ENCODE measurements at places on chromosomes 3 and 15.

DNA sequence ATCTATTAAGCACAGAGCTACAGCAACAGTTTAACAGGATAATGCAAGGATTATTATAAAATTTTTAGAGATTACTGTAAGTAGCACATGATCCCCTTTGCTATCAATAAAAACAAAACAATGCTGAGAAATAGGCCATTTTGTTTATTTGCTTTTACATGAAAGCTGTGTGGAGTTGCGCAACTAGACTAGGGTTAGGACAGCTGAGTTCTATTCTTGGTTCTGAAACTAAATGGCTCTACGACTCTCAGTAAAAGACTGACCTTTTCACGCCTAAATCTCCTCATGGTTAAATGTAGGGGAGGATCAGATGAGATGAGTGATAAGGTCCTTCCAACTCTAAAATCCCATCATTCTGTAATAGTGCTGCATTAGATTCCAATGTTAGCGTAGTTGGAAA, 25.0 kb downstream of the KCNMB2 start:
- DNase-seq = no peak

GRCh38 chr3:119808843-119809242, 26.9 kb downstream of the NR1I2 start:
- DNase-seq = no peak

DNA sequence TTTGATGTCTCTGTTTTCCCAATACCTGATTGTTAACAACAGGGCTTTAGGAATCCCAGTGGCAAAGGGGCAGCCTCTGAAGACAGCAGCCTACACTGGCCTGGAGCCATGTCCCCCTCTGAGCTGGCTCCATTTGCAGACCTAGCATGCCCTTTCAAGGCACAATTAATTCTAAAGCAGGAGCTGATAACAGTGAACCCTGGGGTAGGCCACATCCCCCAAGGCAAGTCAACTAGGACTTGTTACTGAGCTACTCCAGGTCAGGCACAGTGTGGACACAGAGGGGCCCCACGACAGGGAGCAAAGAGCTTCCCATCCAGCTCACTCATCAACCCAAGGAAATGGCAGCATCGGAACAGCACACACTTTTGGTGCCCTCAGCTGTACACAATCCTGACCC, 51.9 kb downstream of the SPSB4 start:
- no peak for DNase-seq

DNA sequence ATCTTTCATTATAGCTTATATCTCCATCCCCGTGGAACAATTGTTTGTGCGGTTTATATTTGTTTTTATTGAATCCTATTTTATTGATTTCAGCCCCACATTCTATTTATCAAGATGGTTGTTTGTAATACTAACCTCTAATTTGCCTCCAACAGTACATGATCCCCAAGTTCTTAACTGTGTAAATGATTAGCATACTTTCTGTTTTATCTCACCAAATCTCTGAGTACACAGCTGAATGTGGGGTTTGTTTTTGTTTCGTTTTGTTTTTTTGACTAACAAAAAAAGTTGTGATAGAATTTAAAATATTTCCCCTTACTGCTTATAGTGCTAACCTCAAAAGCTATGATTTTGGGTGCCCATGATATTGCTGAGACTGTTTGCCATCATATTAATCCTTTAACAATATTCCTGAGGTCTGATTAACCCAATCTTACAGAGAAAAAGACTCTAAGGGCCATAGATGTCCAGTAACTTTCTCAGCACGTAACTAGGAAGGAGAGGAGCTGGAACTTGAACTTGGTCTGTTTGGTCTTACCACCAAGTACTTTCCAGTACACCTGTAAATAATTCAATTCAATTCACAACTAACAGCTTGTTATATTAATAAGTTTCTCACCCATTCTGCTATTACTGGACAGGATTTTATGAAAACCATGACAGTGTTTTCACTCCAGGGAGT, 789.8 kb downstream of the TUSC7 start:
- DNase-seq = no peak

GRCh38 chr3:81735334-81735733, 26.1 kb downstream of the GBE1 start:
- DNase-seq = no peak

GRCh38 chr15:97692301-97693015, 268.0 kb upstream of the ARRDC4 start:
- no peak for DNase-seq

DNA sequence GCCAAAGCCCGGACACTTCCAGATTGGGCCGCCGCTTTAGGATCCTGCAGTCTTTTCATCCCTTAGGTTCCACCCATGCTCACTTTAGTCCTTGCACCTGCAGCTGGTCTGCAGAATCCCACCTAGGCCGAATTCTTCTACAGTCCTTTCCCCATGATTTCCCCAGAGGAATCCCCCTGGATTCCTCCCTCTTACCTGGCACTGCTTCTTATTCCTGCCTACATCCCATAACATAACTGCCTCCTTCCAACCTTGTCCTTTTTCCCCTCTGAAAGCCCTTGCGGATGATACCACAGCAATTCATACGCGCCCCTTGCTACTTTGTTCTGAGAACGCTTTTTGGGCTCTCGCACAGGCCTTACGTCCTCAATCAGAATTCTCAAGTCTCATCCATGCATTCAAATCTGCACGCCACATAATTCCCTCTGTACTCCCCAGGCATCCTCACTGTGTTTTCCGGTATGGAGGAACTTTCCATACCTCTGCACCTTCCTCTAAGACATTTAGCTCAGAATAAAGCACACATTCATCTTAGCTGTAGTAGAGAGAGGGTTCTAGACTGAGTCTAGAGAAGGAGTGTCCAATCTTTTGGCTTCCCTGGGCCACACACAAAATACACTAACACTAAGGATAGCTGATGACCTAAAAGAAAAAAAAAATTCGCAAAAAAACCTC, 619 bp downstream of the EIF2AK4 start:
- no peak for DNase-seq

DNA sequence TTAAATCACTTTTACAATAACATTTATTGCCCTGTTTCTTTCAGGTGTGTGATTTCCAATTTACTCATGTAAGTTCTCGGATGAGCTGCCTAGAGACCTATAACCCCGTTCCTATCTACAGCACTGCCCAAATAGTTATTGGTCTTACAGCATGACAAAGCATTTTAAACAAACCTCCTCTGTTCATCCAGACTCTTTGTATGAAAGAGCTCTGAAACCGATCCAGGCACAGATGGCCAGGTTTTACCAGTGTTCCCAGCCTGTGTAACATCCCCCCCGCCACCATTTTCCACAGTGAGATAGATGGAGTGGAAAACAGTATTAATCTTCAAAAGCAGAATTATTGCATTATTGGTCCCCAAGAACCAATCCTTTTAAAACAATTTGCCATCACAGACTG, 59.0 kb upstream of the SPTSSB start:
- no peak for DNase-seq

DNA sequence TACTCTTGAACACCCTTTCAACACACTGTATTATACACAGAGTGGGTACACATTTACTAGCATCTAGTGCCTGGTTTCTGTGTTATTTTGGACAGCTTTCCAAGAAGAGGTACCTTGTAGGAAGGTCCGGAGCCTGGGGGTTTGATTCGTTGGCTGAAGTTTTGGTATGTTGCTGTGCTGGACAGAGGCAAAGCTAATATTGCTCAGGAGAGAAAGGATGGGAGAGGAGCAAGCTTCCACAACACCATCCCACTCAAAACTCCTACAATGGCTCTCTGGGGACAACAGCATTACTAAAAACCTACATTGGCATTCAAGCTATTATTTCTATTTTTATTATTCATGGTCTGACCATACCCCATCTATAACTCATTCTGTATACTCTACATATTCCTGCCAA, 1.1 kb upstream of the LYSMD2 start:
- DNase-seq = no peak

- no peak for DNase-seq
Observed at GRCh38 chr3:85950435-85950834, 991.6 kb downstream of the CADM2 start.

- DNase-seq = no peak
Observed at GRCh38 chr3:20111836-20112235, 71.6 kb downstream of the KAT2B start.

DNA sequence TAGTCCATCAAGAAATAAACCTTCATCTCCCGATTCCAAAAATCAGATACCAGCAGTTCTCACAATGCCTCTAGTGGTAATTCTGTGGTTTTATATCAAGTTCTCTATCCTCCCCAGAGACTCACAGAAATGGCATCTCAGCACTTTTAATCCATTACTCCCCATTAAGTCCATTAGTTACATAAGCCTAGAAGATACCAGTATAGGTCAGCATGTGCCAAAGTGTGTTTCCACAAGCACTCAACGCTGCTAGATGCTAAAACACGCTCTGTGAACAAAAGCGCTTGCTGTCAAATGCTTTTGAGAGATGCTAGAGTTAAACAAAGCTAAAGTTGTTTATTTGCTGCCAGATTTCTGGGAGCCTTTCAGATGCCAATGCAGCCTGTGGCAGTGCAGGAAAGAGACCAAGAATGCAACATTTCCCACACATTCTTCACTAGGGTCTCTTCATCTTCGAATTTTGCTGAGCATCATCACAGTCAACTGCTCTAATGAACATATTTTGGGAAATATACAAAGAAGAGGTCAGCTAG, 918.8 kb upstream of the CFAP20DC start:
- DNase-seq = no peak

GRCh38 chr3:32428092-32429068, 36.7 kb downstream of the CMTM7 start:
- DNase-seq = peak; percentile 55

DNA sequence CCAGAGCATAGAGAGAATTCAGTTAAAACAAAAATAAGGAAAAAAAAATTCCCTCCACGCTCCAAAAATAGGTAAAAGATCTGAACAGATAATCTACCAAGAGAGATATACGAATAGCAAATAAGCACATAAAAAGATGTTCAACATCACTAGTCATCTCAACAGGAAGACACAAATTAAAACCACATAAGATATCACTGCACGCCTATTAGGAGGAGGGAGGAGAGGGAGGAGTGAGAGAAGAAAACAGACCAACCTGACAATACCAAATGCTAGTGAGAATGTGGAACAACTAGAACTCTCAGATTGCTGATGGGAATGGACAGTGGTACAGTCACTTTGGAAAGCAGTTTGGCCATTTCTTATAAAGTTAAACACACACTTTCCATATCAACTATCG, 212.5 kb downstream of the FMN1 start:
- DNase-seq = no peak

GRCh38 chr15:49383266-49383665, 39.8 kb upstream of the FGF7 start:
- DNase-seq = no peak

- no peak for DNase-seq
Observed at GRCh38 chr3:64825404-64826120, 137.8 kb upstream of the ADAMTS9 start.

DNA sequence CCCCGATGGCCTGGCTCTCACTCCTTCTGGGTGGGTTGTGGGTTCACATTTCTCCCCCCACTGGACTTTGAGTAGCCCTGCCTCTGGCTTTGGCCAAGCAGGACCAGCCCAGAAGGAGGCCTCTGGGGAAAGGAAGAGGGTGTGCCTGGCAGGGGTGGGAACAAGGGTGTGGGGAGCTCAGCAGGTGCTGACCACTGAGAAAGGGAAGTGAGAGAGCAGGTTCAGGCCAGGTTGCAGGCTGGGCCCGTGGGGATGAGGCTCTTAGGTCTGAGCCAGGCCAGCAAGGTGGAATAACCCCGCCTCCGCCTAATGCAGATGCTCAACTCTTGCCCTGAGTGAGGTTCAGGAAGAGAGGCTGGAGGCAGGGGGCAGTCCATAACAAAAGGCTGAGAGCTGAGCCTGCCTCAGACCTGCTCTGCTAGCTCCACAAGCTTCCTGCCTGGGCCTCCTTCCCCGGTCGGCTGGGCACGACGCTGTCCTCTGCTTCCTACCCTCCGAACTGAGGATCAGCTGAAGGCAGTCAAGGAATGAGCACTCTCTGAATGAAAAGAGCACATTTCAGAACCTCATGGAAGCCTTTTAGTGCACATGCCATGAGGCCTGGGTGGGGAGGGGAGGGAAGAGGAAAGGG, 82.7 kb downstream of the TLE3 start:
- no peak for DNase-seq

DNA sequence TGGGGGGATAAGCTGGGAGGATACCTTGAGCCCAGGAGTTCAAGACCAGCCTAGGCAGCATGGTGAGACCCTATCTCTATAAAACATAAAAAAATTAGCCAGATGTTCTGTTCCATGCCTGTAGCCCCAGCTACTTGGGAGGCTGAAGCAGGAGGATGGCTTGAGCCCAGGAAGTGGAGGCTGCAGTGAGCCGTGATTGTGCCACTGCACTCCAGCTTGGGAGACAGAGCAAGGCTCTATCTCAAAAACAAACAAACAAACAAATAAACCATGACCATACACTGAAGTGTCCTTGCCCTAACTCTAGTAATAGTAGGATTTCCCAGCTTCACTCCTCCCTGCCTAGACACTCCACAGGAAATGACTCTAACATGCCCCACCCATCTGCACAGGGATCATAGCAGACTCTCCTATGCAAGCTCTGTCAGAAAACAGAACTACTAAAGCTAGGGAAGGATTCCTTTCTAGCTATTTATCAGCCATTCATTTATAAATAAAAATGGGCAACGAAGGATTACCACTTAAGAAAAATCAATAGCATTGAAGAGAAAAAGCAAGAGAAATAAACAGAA, 4.6 kb downstream of the ERICH6 start:
- no peak for DNase-seq

- DNase-seq = no peak
Observed at GRCh38 chr3:49015765-49016164, 2.6 kb downstream of the DALRD3 start.

DNA sequence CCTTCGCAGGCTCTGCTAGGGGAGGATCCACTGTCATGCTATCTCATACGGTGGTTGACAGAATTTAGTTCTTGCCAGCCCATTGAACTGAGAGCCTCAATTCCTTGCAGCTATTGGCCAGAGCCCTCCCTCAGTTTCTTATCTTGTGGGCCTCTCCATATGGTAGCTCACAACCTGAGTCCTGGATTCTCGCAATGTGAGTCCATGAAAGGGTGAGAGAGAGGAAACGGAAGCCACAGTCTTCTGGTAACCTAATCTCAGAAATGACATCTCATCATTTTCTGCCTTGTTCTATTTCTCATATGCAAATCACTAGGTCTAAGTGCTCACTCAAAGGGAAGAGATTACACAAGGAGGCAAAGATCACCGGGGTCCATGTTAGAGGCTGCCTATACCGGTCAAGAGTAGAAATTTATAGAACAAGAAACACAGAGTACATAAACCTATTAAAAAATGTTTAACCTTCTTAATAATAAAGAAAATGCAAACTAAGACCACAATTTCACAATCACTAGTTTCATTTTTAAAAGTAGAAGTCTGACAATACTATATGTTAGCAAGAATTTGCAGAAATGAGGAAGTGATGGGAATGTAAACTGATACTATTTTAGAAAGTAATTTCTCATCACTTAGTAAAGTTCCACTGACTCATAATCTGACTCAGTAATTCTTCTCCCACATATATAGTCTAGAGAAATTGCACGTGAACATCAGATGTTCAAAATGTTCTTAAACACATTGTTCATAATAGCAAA, 378.4 kb upstream of the AGTR1 start:
- DNase-seq = no peak
